ENCODE measurements at places on chromosomes 16 and 17.

GRCh38 chr16:8689686-8690085 is 15.3 kb downstream of the ABAT start:
- no peak for DNase-seq

DNA sequence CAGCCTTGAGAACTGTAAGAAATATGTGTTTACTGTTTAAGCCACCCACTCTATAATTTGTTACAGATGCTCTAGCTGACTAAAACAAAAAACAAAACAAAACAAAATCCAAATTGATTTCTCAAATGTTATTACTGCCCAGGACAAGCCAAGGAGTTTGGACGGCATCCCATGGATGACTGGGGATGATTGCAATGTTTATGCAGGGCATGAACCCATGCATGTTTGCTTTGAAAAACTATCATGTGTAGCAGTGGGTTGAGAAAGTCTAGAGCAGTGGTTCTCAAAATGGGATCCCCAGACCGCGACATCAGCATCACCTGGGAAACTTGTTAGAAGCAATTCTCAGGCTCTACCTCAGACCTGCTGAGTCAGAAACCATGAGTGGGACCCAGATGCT is 223.2 kb upstream of the PSMD7 start:
- DNase-seq = no peak

DNA sequence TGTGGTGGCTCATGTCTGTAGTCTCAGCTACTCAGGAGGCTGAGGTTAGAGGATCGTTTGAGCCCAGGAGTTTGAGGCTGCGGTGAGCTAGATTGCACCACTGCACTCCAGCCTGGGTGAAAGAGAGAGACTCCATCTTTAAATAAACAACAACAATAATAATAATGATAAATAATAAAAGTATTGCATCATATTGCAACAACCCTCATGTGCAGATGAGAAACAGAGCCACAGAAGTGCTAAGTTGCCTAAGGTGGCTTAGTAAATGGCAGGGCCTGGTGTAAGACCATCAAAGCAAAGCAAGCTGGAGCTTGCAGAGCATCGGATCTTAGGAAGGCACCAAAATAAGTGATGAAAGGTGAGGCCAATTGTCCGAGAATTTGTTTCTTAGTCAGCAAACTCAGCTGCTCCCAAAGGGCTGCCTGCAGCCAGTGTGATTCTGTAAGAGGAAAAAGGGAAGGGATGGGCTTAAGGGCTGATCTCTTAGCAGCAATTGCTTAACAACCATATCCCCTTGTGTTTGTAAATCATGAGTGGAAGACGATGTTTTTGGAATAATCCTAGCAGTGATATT is 45.3 kb upstream of the HS3ST3A1 start:
- DNase-seq = no peak

DNA sequence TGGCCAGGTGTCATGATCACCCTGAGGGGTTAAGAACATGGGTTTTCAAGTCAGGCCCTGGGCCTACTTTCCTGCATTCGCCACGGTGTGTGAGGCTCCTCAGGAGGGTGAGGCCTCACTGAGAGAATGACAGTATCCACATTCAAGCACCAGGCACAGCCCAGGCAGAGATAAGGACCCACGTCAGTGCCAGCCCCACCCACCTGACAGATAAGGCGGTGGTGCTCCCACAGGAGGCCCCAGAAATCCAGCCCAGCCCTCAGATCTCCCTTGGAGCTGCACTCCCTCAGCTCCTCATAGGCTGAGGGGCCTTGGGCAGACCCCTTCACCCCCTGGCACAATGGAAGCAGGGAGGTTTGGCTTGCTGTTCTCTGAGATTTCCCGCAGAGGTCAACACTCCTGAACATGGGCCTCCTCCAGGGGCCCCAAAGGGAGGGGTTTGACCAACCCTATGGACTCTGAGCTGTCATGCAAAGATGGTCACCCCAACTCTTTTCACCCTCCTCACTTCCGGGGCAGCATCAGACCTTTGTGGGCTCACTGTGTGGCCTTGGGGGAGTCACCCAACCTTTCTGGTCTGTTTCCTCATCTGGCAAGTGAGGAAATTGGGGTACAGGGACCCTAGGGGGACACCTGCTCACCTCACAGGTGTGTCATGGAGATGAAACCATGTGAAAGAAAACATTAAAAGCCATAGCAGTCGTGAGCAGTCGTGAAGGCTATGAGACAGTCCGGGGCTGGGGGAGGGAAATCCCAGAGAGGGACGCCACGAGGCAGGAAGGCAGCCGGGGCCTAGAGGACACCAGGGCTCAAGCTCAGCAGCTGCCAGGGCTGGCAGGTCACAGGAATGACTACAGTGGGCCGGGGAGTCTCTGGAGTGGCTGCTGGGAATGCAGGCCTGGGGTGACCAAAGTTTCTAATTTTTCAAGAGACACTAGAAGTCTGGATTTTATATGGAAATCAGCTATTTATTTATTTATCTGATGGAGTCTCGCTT is 15.4 kb downstream of the PLLP start:
- DNase-seq = no peak

GRCh38 chr16:8622315-8622656 is 788 bp downstream of the METTL22 start:
- no peak for DNase-seq

DNA sequence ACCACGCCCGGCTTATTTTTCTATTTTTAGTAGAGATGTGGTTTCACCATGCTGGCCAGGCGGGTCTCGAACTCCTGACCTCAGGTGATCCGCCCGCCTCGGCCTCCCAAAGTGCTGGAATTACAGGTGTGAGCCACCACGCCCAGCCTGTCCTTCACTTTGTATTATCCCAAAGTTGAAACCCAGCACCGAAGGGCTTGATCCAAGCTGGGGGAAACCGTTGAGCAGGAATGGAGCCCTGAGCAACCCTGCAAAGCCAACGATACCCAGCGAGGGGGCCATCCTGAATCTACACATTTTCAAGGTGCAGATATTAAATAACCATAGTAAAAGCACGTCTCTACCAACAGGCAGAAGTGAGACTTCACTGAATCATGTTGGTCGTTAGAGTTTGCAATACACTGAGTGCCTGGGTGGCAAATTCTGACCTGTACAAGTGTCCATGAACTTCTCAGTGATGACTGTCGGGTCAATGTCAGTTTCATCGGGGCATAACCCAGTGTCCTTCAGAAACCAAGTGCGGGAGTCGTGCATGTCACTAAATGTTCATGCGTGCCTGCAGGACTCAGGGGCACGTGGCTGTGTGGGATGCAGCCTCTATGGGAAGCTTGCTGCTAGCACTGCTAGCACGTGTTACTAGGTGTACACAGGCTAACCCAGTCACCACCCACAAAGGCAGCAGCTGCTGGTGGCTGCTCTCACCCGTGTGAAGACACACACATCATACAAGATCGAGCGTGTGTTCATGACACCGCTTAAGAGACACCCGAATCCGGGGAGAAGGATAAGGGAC is 10.5 kb upstream of the RBFOX3 start:
- DNase-seq = peak; percentile 73

- peak; percentile 9 for DNase-seq
These were observed 794 bp upstream of the CPNE7 start for GRCh38 chr16:89574681-89575246.

GRCh38 chr17:33284022-33284421 is 9.1 kb downstream of the ASIC2 start:
- no peak for DNase-seq

DNA sequence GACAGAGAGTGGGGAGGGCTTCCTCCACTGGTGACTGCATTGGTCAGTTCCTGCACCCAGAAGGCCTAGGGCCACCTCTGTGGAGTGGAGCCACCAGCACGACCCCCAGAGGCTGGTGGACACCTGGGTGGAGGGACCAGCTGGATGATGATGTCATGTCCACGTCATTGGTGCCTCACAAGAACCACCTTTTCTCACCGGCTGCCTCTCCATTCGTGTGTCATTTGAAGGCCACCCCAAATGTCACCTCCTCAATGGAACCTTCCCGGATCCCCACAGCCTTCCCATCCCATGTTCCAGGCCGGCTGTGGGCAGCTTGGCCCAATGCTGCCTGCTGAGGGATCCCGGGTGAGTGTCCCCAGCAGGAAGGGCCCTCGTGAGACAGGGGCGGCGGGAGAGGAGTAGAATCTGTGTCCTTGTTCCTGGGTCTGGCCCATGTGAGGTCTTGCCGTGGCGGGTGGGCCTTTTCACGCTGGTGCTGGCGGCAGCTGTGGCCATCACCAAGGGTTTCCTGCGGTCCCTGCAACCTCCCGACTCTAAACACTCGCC is 9.1 kb upstream of the CHMP6 start:
- no peak for DNase-seq

DNA sequence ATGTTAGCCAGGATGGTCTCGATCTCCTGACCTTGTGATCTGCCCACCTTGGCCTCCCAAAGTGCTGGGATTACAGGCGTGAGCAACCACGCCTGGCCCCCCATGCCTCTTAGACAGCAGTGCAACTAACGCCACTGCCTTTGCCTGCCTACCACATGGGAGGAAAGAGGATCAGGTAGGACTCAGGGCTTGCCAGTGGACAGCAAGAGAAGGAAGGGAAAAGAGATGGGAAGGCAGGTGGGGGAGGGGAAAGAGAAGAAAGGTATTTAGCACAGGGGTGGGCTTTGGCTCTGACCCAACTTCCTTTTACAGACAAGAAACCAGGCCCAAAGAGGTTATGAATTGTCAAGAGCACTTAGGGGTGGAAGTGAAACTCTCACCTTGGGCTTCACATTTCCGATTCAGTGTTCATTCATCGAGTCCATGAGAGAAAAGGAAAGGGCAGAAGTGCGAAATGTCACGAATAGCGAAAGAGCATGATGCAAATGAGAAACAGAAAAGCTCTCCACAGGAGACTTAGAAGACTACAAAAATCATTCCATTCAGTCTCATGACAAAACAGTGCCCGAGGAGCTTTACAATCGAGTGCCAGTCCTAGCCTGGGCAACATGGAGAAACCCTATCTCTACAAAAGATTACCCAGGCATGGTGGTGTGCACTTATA is 36.4 kb downstream of the CDK5R1 start:
- no peak for DNase-seq

DNA sequence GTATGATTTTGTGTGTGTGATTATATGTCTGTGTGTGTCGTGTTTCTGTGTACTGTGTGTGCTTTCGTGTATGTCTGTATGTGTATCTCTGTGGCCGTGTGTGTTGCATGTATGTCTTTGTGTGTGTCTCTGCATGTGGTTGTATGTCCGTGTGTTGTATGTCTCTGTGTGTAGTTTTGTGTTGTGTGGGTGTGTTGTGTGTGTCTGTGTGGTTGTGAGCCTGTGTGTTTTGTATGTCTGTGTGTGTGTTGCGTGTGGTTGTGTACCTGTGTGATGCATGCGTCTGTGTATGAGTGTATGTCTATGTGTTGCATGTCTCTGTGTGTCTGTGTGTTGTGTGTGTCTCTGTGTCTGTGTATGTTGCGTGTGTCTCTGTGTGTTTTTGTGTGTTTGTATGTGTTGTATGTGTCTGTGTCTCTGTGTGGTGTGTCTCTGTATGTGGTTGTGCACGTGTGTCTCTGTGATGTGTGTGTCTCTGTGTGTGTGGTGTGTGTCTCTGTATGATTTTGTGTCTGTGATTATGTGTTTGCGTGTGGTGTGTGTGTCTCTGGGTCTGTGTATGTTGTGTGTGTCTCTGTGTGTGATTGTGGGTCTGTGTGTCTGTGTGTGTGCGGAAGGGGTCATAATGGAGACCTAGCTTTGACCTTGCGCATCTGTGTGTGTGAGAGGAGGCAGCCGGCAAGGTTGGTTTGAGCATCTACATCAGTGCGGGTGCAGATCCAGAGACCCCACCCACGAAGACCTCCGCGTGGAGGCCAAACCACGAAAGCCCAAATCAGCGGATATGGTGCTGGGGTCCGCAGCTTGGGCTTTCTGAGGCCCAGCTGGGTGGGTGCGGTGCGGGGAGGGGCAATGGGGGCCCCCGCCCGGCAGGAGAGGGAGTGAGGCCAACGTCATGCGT is 212.6 kb upstream of the GSE1 start:
- no peak for DNase-seq

DNA sequence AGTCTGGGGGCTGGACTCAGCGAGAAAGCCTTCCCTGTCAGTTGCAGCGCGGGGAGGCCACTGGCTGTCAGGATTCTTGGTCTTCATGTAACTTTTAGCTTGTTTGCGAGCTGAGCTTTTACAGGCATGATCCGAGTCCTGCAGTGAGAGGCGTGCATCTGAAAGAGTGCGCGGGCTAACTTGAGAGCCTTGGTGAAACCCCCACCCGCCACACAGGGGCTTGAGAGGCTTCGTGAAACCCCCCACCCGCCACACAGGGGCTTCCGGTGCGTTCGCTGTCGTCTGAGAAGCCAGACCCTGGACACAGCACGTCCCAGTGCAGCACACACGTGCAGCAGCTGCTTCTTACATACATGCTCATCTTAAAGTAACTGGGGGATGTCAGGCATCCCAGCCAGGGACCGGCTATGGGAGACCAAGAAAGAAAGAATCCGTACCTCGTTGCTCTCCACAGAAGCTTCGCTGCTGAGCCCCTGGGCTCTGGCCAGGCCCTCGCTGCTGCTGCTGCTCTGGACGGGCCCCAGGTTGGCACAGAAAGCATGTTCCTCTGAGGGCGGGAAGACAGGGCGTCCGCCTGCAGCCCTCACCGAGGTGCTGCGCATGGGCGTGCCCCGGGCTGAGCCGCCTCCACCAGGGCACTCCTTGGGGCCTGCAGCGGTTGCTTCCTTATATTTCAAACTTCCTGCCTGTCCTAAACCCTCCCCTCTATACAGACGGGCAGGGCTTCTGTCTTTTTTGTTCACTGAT is 7.8 kb downstream of the NUDT16L1 start:
- DNase-seq = no peak

DNA sequence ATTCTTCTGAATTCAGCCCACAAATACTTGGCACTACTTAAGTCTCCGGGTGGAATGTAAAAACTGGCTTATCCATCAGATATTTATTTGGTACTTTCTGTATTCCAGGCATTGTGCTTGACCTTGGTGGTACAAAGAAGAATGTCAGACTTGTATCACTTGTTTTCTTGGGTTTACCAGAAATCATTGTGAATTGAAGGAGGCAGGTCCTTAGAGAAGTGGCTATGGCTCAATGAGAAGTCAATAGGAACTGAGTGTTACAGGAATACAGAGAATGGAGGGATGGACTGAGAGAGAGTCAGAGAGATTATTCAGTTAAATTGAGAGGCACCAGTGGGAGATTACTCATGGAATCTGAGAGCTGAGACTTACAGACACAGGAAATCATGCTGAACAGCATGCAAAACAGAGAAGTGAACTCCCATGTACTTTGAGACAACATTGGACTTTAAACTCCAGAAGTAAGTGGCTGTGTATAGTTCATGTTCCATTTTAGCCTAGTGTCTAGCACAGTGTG is 704.1 kb downstream of the CDH11 start:
- DNase-seq = no peak

Measured in NCI-H1694 (cell line).